SJSA1 (cell line): ENCODE measurements at places on chromosomes 3 and 15.

- DNase-seq = peak; percentile 46
Measured at GRCh38 chr3:155323063-155323666, 29.7 kb upstream of the STRIT1 start.

GRCh38 chr15:55992769-55993110 lies 672 bp downstream of the NEDD4 start:
- DNase-seq = no peak

DNA sequence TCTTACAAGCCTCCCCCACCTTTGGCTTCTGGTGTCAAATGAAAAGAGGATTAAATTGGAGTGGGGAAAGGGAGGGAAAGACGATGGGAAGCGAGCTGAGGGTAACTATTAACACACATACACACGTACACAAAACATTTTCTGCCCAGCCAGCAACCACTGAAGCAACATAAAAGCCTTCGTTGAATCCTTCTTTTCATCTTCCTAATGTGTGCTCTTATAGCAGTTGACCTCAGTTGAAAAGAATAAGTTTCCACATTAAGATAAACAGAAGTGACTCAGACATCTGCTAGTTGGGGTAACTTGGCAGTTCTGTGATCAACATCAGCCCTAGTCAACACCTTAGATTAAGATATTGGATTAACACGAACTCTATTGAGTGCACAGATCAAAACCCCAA lies 558.5 kb downstream of the MECOM start:
- DNase-seq = peak; percentile 63

- no peak for DNase-seq
Measured at GRCh38 chr15:31207246-31207645, 105.7 kb upstream of the TRPM1 start.

DNA sequence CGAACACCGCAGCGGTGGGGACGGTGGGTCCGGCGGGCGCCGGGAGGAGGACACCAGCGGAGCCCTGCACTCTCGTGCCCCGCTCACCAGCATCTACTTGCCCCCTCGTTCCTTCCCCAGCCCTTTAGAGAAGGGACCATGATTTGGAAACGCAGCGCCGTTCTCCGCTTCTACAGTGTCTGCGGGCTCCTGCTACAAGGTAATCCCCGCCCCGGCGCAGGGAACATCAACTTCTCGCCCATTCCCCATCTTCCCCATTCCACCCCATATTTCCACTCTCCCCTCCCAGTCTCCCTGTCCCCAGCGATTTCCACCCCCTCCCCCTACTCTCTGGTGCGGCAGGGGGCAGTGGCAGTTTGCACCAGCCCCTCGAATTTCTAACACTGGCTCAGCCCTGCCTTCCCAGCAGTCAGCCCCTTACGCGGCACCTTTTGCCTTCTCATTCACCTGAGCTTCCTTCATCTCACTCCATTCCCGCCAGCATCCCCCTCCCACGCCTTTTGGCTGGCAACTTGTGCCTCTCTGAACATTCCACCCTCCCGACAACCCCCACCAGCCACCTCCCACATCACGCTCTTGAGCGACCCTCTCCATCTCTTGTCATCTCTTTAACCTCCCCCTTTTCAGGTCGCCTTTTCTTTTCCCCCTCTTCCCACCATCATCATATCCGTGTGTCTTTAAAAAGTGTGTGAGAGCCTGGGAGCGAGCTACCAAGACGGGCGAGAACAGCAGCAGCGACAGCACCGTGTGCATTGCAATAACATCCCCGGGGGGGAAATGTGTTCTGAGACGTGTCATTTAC lies 882 bp downstream of the CADM2 start:
- DNase-seq = no peak

- no peak for DNase-seq
Measured at GRCh38 chr3:108598375-108598774, 8.9 kb downstream of the DZIP3 start.

GRCh38 chr3:48474619-48475018 lies 28.1 kb downstream of the ATRIP start:
- no peak for DNase-seq

DNA sequence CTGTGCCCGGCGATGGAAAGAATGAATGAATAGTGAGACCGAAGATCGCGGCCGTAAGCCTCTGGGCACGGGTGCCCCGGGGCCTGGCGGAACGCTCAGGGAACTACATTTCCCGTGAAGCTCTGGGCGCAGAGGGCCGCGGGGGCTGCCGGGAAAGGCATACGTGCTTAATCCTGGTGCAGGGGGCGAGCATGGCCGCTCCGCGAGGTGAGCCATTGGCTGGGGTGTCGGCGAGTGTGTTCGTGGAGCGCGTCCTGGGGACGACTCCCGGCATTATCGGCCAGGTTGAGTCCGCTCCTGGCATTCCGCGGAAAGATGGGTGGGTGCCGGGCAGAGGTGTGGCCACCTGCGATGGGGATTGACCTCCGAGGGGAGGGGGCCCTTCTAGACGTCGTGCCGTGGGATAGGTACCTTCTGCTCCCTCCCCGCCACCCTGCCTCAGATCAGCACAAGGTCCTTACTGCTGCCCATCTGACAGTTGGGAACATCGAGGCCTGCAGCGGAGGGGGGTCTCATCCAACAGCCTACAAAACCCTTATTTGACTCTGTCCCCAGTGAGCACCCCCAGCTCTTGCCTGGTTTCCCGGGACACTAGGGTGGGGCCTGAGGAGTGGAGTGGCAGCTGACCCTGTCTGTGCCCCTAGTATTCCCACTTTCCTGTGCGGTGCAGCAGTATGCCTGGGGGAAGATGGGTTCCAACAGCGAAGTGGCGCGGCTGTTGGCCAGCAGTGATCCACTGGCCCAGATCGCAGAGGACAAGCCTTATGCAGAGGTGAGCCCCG lies at the start of gene MPI:
Gene MPI (plus strand): TSS at position 160 of the 782 bp plus-strand sequence. CDS start 32 bp downstream, at position 192.
- peak; percentile 83 for DNase-seq

DNA sequence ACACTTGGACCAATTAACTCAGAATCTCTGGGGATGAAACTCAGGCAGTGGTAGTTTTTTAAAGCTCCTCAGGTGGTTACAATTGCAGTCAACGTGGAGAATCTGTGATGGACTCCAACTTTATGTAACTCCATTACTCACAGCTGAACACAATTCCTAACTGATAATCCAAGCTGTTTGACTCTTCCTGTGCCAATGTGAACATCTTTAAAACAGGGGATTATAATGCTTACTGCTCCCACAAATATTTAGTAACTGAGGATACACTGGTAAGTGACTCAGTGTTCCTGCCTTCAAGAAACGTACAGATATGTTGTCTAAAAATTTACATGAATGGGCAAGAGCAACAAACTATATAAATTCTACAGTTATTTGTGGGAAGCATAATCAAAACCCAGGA lies 85.6 kb downstream of the OSBPL10 start:
- no peak for DNase-seq

- DNase-seq = no peak
Measured at GRCh38 chr3:188431040-188431439, 277.1 kb downstream of the LPP start.

DNA sequence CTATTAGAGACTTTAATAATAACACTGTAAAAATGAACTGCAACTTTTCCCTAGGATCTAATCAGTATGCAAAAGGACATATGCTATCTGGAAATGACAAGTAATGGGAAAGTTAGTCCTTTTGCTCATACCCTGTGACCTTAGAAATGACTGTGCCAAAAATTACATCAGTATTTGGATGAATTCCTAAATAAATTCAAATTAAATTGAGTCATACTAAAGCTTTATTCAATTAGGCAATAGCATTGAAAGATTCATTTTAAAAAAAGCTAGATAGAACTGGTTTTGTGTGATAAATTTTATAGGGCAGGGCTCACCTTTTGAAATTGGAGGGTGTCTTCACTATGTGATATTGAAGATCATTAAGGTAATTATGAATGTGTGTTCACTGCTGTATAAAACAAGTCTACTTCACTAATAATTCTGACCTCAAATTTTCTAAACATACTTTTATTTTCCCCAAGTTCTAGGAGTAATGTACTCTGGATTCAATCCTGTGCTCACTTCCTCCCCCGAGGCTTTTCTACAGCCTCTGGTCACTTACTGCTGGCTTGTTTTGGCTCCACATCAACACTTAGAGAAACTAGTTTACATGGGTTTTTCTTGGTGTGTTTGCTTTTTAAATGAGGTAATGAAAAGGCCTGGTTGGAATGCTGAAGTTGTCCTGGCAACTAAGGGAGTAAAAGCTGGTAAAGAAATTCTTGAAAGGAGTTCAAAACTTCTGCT lies 44.4 kb upstream of the SPTSSB start:
- DNase-seq = peak; percentile 77

- DNase-seq = no peak
Measured at GRCh38 chr3:39346785-39347585, 17.5 kb downstream of the CCR8 start.

DNA sequence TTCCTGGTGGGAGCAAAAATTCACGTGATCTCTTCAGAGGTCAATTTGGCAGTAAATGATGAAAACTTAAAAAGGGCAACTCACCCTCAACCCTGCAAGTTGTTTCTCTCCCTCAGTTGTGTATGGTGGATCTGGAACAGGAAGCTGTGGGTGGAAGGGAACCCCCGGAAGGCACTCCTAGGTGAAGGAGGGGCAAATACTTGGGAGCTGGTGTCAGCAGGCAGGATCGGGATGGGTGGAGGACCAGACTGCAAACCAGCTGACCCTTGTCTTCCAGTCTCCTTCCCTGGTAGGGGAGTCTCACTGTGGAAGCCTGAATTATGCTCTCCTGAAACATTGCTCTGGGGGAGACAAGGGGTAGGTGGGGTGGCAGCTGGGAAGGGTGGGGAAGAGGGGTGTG lies 33.5 kb downstream of the PRR23E start:
- DNase-seq = no peak

DNA sequence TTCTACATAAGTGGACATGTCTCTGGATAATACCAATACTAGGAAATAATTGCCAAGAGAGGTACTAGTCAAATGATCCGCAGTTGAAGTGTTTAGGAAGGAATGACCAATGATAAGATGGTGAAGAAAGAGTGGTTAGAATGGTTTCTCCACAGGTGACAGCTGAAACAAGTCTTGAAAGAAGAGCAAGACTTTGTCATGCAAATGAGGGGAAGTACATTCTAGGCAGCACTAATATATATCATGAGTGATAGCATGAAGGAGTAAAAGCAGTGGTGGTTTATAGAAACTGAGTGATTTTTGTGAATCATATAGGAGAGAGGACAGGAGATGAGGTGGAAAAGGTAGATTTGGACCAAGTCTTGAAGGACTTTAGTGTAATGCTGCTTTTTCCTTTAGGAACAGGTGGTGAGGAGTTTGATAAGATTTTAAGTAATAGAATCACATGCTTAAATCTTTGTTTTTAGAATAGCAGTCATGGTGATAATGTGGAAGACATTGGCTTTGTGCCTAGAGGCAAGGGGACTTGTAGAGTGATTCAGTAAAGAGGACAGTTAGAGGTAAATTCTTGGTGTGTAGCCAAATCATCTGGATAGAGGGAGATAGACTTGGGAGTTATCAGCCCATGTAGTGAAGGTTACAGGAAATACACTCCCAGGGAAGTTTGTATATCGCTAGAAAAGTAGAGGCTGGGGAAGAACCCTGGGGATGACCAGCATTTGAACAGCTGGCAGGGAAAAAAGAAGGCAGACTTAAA lies 31.9 kb downstream of the SLMAP start:
- DNase-seq = no peak

DNA sequence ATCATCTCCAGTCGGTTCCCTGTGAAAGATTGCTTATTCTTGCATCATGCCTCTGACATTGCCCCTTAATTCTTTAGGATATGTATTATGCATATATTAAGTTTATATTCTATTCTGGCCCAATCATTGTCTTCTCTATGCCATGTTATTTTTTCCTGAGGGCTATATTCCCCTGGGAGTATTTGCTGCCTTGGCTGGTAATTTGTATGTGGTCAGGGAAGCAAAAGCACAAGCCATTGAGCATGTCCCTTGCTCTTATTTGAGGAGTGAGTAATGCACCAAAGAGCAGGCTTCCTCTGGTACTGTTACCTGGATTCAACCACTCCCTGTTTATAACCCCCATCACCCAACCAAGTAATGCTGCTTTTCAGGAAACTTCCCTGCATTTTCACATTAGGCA lies 36.3 kb downstream of the STAC start:
- no peak for DNase-seq

- DNase-seq = no peak
Measured at GRCh38 chr3:158333736-158334135, 223.8 kb downstream of the RSRC1 start.

- no peak for DNase-seq
Measured at GRCh38 chr3:169060037-169060436, 603.5 kb downstream of the MECOM start.

DNA sequence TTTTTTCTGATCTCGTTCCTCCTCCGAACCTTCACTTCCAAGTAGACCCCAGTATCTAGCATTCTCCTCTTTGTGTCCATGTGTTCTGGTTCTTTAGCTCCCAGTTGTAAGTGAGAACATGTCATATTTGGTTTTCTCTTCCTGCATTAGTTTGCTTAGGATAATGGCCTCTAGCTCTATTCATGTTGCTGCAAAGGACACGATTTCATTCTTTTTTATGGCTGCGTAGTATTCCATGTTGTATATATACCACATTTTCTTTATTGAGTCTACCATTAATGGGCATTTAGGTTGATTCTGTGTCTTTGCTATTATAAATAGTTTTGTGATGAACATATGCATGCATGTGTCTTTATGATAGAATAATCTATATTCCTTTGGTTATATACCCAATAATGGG lies 30.2 kb upstream of the MME start:
- DNase-seq = no peak

DNA sequence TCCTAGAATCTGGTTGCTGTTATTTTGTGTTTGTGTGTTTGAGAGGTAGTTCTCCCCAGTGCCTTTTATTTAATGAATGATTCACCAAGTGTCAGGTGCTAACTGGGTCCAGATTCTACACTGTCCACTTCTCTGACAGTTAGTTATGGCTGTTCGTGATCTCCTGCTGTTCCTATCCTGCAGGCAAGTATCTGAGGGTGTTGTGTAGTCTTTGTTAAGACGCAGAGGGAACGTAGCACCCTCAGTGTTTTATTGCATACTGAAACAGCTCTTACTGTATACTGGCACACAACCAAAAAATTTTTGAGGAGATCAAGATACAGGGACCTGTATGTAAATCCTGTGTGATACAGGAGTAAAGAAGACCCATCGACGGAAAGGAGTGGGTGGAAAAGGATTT lies 1271.3 kb downstream of the ROBO1 start:
- DNase-seq = no peak

DNA sequence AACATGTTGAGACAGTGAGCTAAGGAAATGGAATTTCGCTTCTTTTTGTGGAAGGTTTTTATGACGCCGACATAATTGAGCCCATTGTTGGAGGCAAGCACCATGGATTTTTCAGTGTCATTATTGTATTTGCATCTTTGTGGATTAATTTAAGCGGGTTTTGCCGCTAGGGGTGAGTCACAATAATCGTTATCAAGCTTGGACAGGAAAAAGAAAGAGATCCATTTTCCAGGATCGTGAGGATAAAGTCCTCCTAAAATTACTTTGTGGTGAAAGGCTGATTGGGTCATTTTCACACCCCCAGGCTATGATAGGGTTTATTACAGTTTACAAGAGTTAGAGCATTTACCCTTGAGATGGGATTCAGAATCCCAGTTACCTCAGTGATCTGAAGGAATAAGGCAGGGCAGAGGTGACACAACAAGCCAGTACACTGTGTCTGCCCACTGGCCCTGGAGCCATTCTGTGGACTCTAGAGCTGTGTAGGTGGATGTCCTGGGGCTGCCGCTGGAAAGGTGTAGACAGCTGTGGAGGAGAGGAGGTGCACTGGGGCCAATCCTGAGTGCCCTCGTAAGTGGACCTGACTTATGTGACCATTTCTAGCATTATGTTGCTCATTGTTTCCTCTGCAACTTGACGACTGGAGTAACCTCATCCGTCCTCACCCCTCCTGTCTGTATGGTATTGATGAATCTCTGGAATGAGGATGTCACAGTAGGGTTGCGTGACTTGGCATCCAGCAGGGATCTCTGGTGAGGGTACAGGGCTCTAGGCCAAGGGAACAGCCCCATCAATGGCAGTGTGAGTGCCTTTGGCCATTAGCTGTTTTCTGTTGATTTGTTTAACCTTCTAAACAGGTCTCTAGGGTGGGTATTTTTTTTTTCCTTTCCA lies 370.1 kb downstream of the LRTM1 start:
- DNase-seq = no peak
